Endothelial cell of umbilical vein (primary cell): ENCODE measurements at places on chromosomes 11 and 22. TPM values are rescaled to one million over a fixed set of nuclear protein-coding genes. Genes with fewer than 3 reads are reported as not detected.

MS4A13 gene
- not detected in 2 replicates for total RNA-seq

TMEM223 gene
- 11.8 and 12.7 TPM in 2 replicates for total RNA-seq

DNA sequence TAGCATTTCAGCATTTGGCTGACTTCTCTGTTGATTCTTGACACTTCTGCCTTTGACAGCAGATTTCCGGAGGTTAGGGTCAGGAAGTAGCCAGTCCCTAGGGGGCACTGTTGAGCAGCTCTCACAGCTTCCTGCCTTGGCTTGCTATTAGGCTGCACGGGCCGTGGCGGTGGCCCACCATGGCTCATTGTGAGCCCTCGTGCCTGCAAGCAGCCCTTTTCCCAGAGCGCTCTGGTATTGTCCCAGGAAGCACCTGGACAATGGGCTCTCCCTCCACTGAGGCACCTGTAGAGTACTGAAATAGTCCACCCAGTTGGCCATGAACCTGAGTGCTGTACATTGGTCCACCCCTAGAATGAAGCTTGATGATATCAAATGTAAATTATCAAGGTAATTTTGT is 100.2 kb upstream of the GAL start:
- DNase-seq = peak; percentile 18
- peaks cover 14% of the 10 kb centered on the region for H3K36me3 ChIP-seq
- no peak overlapping the region for H3K27ac ChIP-seq
- peaks cover 13% of the 10 kb centered on the region for H3K4me1 ChIP-seq
- H3K4me3 ChIP-seq = no peak overlapping the region

GRCh38 chr22:23613193-23613972 is 18.7 kb downstream of the DRICH1 start:
- H3K4me1 ChIP-seq = no peaks in the 10 kb centered on the region
- no peak for DNase-seq
- H3K4me3 ChIP-seq = no peak overlapping the region
- H3K36me3 ChIP-seq = no peaks in the 10 kb centered on the region
- H3K27ac ChIP-seq = no peak overlapping the region
- peaks cover 4% of the 10 kb centered on the region for H3K27me3 ChIP-seq

GRCh38 chr11:121659811-121660210 is 207.0 kb upstream of the SORL1-AS1 start:
- no peak overlapping the region for H3K4me3 ChIP-seq
- H3K27me3 ChIP-seq = peaks cover 6% of the 10 kb centered on the region
- no peak for DNase-seq

GRCh38 chr11:114316980-114317786 is 21.0 kb downstream of the NNMT start:
- peaks cover 26% of the 10 kb centered on the region for H3K4me1 ChIP-seq
- no peaks in the 10 kb centered on the region for H3K27me3 ChIP-seq
- DNase-seq = no peak

- H3K36me3 ChIP-seq = no peaks in the 10 kb centered on the region
- peaks cover 3% of the 10 kb centered on the region for H3K27me3 ChIP-seq
- no peak overlapping the region for H3K4me3 ChIP-seq
- peaks cover 7% of the 10 kb centered on the region for H3K4me1 ChIP-seq
- H3K27ac ChIP-seq = peak overlapping the region; percentile 40
These were observed 164.0 kb upstream of the UBASH3B start for GRCh38 chr11:122491509-122491908.

CADM1 gene
- total RNA-seq = 2.6 and 2.9 TPM in 2 replicates

DNA sequence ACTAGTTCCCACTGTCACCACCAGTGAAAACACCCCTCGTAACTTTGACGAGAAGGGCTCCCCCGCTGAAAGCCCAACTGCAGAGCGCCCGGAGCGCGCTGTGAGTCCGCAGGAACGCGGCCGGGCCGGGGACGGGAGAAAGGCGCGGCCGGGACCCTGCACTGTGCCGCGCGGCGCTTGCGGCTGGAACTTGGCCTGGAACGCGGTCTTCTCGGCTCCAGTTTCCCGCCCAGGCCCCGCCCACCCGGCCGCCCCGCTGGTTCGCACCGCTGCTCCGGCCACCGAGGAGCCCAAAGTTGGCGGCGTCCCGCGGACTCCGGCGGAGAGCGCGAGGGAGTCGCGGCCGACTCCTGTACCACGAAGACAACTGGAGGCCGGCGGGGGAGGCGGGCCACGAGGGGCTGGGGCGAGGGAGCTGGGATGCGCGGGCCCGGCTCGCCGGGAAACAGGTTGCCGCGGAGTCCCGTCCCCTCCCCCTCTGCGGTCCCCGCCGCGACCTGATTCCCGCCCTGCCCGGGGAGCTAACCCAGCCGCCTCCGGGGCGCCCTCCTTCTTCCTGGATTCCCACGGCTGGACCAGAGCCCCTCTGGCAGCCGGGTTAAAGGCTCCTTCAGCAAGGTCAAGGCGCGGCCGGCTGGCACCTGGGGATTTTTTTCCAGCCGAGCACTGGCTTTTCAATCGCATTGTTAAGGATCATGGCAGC is 3.4 kb downstream of the TENM4 start:
- peaks cover 63% of the 10 kb centered on the region for H3K27me3 ChIP-seq
- no peaks in the 10 kb centered on the region for H3K36me3 ChIP-seq
- H3K4me1 ChIP-seq = no peaks in the 10 kb centered on the region
- H3K27ac ChIP-seq = no peak overlapping the region
- DNase-seq = peak; percentile 5

- no peaks in the 10 kb centered on the region for H3K36me3 ChIP-seq
- H3K27me3 ChIP-seq = no peaks in the 10 kb centered on the region
- peak; percentile 36 for DNase-seq
- no peak overlapping the region for H3K27ac ChIP-seq
- no peaks in the 10 kb centered on the region for H3K4me1 ChIP-seq
- H3K4me3 ChIP-seq = no peak overlapping the region
These were observed 41.4 kb upstream of the TTLL12 start for GRCh38 chr22:43228330-43228729.

BTBD10 gene
- total RNA-seq = 49.6 and 54.8 TPM in 2 replicates

SCO2 gene
- 3.2 and 3.7 TPM in 2 replicates for total RNA-seq

- peaks cover 30% of the 10 kb centered on the region for H3K27me3 ChIP-seq
- H3K27ac ChIP-seq = no peak overlapping the region
- H3K36me3 ChIP-seq = no peaks in the 10 kb centered on the region
- no peak overlapping the region for H3K4me3 ChIP-seq
These were observed 109.7 kb upstream of the CLPB start for GRCh38 chr11:72543849-72544542.

TBCEL gene
- total RNA-seq = 19.5 and 19.7 TPM in 2 replicates

GRCh38 chr11:71145988-71146824 is 106.2 kb downstream of the SHANK2 start:
- DNase-seq = no peak
- no peaks in the 10 kb centered on the region for H3K4me1 ChIP-seq
- H3K36me3 ChIP-seq = no peaks in the 10 kb centered on the region
- no peaks in the 10 kb centered on the region for H3K27me3 ChIP-seq
- H3K27ac ChIP-seq = no peak overlapping the region

DNA sequence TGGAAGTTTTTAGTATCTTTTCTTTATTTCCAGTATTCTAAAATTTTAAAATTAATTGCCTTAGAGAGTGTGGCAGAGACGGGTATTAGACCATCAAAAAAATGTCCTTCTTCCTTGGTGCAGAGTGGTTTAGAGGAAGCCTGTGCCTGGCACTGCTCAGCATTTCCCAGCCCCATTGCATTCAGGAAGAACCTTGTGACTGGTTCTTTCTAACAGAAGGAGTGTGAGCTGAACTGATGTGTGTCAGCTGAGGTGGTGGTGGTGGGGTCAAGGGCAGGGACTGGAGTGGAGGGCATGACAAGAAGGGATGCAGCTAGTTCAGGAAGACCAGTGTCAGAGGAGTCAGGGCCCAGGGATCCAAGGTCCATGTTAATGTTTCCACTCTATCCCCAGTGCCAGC is 58.7 kb upstream of the FDX1 start:
- no peak for DNase-seq
- peaks cover 25% of the 10 kb centered on the region for H3K4me1 ChIP-seq
- no peaks in the 10 kb centered on the region for H3K36me3 ChIP-seq
- H3K27me3 ChIP-seq = no peaks in the 10 kb centered on the region
- H3K4me3 ChIP-seq = no peak overlapping the region

CHST1 gene
- 40.5 and 71.2 TPM in 2 replicates for total RNA-seq

DNA sequence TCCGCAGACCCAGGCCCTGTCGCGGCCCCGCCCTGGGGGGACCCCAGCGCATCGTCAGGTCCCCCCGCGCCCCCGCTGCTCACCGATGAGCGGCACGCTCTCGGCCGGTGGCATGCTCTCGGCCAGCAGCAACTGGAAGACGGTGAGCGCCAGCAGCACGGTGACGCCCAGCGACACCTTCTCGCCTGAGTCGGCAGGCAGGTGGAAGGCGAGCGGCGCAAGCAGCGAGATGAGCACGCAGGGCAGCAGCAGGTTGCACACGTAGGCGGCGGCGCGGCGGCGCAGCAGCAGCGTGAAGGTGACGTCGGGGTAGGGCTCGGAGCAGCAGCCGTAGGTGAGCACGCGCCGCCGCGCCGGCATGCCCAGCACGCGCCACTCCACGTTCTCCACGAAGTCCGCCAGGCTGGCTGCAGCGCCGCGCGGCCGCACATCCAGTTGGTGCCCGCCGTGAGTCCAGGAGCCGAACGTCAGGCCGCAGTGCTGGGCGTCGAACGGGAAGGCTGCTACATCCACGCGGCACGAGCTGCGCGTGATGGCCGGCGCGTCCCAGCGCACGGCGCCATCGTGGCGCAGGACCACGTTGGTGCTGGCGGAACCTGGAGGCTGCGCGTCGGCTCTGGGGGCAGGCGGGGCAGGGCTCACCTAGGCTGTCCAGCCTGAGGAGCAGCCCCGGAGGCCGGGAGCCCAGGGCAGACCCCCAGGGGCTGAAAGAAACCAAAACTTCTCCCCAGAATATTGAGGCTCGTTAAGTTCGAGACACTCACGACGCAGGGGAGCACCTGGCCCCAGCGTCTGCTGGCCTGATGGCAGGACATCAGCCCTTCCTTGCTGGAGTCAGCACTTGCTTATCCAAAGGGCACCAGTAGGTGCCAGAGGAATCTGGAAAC is 3.8 kb downstream of the CHRNA10 start:
- no peak overlapping the region for H3K4me3 ChIP-seq
- no peaks in the 10 kb centered on the region for H3K4me1 ChIP-seq
- DNase-seq = no peak
- H3K36me3 ChIP-seq = peaks cover 20% of the 10 kb centered on the region

DNA sequence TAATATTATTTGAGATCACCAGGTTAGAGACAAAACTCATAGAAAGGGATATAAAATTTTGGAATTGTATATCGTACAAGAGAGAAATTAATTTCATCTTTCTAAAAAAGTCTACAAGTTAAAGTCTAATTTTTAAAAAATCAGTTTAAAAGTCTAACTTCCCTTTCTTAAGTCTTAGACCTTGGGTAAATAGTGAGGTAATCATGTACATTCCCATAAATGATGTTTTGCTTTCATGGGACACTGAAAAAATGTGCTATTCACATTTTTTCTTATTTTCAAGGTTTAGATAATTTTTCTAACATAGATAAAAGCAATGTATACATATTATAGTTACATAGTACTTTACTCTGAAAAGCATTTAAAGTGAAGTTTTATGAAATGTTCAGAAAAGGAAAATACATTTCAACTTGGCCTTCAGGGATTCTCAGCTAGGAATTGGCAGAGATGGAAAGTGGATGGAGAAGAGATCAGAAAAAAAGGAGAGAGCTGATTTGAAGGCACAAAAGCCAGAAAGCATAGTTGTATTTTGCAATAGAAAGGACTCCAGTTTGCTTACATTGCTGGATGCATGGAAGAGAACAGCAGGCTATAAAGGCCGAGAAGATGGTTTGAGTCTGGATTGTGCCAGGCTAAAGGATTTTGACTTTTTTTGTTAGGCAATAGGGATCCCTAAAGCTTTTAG is 194.0 kb downstream of the CASP12 start:
- H3K27ac ChIP-seq = no peak overlapping the region
- DNase-seq = no peak
- H3K4me3 ChIP-seq = no peak overlapping the region
- no peaks in the 10 kb centered on the region for H3K27me3 ChIP-seq

- no peak for DNase-seq
- no peaks in the 10 kb centered on the region for H3K27me3 ChIP-seq
- no peak overlapping the region for H3K27ac ChIP-seq
- no peaks in the 10 kb centered on the region for H3K36me3 ChIP-seq
- H3K4me1 ChIP-seq = no peaks in the 10 kb centered on the region
- no peak overlapping the region for H3K4me3 ChIP-seq
These were observed 79.0 kb upstream of the VSTM5 start for GRCh38 chr11:93929407-93929806.

GRCh38 chr11:27514076-27514475 is 7.5 kb upstream of the LIN7C start:
- no peak for DNase-seq
- H3K4me1 ChIP-seq = no peaks in the 10 kb centered on the region
- H3K36me3 ChIP-seq = no peaks in the 10 kb centered on the region

KRTAP5-10 gene
- not detected in 2 replicates for total RNA-seq

JAML gene
- total RNA-seq = 0.35 and 0.39 TPM in 2 replicates

DNA sequence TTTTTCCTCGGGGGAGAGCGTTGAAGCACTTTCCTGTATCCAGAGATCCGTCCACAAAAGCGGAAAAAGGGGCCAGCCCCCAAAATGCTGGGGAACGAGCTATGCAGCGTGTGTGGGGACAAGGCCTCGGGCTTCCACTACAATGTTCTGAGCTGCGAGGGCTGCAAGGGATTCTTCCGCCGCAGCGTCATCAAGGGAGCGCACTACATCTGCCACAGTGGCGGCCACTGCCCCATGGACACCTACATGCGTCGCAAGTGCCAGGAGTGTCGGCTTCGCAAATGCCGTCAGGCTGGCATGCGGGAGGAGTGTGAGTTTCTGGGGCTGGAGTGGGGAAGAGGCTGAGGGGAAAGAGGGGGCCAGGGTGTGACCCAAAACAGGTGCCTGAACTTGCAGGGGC is 2.6 kb downstream of the NR1H3 start:
- peaks cover 20% of the 10 kb centered on the region for H3K4me1 ChIP-seq
- H3K36me3 ChIP-seq = no peaks in the 10 kb centered on the region
- no peak overlapping the region for H3K4me3 ChIP-seq

SPON1 gene
- total RNA-seq = 0.31 TPM in 1 of 2 replicates, not detected in the other
